ENCODE measurements at places on chromosomes 12 and 14.

DNA sequence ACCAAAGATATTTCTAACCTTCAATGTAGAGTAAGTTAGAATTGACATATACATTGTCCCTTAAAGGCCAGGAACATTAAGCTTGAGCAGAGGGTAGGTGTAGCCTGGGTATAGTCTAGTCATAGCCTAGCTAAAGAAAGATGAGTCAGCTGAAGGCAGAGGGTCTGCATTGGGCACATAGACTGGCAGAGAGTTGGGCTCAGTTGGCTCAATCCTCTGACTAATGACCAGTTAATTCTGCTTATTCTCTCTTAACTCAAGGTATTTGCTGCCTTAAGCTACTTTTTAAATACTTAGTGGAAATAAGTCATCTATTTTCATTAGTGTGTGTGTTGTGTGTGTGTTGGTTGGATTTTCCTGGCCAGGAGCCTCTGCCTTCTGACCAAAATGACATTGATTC is 467.1 kb downstream of the RAD51B start:
- no peak for DNase-seq

DNA sequence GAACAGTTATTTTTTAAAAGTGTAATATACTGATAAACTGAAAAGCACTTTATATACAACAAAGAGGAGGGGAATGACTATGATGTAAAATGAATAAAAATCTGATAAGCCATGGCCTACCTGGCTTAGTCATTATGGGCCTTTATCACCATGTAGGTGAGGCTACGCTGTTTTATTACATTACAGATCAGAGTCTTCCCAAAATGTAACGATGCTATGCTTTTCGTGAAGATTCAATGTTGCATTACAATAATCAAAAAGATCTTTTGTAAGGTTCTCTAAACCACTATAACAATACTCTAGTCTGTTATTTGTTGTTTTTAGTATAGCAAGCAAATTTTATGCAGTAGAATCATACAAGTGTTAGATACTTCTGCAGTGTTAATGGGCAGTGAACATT is 34.2 kb downstream of the ARID4A start:
- DNase-seq: no peak

GRCh38 chr12:6222078-6222654 is 22.0 kb downstream of the CD9 start:
- no peak for DNase-seq

GRCh38 chr12:7395950-7396349 is 48.0 kb downstream of the CD163L1 start:
- no peak for DNase-seq

DNA sequence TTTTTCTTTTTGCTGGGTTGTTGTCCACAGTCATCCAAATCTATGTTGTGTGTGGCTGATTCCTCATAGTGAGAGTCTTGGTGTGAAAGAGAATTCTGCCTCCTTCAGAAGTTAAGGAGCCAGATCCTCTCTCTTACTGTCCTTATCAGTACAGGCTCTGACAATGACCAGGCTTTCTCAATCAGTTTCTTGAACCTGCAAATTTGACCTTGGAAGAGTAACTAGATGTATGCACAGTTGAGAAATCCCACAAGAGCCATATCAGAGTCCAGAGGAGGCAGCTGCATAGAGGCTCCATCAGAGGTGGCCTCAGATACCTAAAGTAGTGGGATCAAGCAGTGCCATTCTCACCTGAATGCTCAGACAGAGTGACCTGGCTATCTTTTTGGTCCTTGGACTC is 5.5 kb upstream of the GALC start:
- no peak for DNase-seq

GRCh38 chr14:50607181-50607580 is 47.2 kb downstream of the ATL1 start:
- no peak for DNase-seq

DNA sequence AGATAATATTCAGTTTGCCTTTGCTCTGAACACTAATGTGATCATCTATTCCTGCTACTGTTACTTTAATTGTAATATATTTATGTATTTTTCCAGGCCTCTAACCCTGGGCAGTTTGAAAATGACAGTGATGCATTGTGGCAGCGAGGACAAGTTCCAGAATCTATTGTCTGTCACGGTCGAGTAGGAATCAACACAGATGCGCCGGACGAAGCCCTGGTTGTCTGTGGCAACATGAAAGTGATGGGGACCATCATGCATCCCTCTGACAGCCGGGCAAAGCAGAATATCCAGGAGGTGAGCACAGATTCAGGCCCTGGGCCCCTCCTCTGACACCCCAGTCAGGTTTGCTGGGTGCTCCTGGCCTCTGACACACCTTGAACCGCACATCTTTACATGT is 78.5 kb downstream of the MYRFL start:
- no peak for DNase-seq

GRCh38 chr12:120702637-120703036 is 7.6 kb upstream of the UNC119B start:
- no peak for DNase-seq

GRCh38 chr14:96014176-96014575 is 25.0 kb upstream of the C14orf132 start:
- no peak for DNase-seq

DNA sequence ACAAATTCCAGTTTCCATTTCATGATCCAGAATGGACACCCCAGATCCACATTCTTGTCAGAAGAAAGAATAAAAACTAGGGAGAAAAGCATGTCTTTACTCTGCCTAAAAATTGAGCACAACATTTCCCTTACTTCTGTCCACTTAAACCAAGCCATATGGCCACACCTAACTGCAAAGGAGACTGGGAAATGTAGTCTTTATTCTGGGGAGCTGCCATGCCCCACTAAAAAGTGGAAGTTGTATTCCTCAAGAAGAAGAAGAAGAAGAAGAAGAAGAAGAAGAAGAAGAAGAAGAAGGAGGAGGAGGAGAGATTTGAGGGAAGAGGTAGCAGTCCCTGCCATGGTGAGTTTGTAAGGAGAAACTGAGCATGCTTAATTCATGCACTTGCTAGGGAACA is 84.5 kb downstream of the GPR65 start:
- no peak for DNase-seq

- DNase-seq: no peak
These were observed 25.1 kb upstream of the ITGA5 start for GRCh38 chr12:54444206-54444605.

DNA sequence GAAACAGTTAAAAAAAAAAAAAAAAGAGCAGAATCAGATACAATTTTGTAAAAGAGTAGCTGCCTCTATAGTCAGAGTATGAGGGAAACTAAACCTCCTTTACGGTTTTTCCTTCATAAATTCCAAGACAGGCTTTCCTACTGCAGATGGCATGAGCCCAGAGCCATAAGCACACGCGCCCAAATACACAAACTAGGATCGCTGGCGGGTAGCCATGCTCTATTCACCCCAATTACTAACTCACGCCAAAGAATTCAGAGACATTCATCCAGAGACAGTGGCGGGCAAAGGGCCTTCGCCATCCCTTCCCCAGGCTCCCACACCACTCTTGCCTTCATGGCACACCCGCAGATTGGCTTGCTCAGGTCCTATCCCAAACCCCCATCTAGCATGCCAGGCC is 48.2 kb downstream of the MOK start:
- DNase-seq: no peak

GRCh38 chr12:85016413-85016812 is 19.7 kb downstream of the TSPAN19 start:
- no peak for DNase-seq

DNA sequence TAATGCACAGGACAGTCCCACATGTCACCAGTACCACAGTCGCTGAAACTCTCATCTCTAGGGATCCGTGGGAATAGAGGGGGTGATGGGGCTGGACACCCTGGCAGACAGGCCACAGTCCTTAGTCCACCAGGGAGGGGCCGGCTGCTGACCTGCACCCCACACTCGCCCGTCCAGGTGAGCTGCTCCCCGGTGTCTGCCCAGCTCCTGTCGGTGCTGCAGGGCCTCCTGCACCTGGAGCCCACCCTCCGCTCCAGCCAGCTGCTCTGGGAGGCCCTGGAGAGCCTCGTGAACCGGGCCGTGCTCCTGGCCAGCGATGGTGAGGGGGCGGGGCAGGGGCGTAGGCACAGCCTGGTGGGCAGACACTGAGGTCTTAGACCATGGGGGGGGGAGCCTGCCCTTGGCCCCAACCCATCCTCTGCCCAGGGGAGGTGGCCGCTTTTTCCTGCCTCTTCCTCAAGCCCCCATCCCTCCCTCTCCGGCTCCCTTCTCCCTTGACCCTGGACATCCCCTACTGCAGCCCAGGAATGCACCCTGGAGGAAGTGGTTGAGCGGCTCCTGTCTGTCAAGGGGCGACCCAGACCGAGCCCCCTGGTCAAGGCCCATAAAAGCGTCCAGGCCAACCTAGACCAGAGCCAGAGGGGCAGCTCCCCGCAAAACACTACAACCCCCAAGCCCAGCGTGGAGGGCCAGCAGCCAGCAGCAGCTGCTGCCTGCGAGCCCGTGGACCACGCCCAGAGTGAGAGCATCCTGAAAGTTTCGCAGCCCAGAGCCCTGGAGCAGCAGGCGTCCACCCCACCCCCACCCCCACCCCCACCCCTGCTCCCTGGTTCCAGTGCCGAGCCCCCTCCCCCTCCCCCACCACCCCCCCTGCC is 17.1 kb upstream of the ADSS1 start:
- DNase-seq: peak; percentile 87

GRCh38 chr12:70451528-70451927 is 85.4 kb downstream of the KCNMB4 start:
- DNase-seq: no peak

DNA sequence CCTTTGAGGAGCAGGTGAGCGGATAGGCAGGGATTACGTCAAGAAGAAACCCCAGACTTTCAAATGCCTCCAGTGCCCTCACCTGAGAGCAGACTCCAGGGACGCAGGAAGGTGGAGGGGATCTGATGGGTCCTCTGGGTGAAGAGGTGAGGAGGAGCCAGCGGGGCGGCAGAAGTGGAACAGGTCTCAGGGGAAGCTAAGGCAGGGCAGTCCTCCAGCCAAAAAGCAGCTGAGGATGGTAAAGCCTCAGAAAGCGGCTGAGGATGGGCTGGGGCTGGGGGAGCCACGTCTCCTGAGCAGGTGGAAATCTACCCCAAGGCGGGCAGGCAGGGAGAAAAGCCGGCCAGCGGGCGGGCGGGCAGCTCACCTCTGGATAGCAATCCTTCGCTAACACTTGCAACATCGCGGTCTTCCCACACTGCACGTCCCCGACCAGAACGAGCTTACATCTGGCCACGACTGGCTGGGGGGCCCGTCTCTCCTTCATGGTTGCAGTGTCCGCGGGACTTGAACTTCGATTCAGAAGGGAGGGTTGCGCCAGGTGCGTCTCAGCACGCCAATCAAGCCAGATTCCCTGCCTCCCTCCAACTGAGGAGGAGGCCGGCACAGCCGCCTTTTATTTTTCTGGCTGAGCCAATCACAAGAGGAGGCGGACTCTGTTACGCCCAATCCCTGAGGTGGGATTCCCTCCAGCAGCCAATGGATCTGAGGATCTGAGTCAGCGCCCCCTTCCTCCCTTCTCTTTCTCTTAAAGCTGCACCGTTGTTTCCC is at the start of gene RND1:
Gene RND1 (minus strand): TSS at position 590 of the 771 bp plus-strand sequence. CDS start 103 bp downstream, at position 487.
- peak; percentile 95 for DNase-seq

GRCh38 chr12:123482876-123483275 is 24.9 kb downstream of the SNRNP35 start:
- no peak for DNase-seq

DNA sequence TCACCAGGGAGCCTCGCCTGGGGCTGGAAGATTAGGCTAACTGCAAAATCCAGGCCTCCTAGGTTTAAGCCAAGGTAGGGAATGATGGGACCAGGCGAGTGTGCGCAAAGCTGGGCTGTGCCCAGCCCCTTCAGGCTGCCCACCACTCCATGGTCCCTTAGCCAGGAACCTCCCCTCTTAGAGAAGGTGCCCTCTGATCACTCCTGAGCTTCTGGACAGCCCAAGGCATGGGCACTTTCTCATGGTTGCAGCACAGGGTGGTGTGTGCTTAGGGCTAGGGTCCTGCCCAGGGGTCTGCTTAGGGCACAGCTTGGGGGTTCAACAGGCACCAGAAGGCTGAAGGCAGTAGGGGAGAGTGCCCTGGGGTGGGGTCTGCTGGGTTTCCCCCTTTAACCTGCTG is 69.0 kb downstream of the PRIMA1 start:
- peak; percentile 40 for DNase-seq

DNA sequence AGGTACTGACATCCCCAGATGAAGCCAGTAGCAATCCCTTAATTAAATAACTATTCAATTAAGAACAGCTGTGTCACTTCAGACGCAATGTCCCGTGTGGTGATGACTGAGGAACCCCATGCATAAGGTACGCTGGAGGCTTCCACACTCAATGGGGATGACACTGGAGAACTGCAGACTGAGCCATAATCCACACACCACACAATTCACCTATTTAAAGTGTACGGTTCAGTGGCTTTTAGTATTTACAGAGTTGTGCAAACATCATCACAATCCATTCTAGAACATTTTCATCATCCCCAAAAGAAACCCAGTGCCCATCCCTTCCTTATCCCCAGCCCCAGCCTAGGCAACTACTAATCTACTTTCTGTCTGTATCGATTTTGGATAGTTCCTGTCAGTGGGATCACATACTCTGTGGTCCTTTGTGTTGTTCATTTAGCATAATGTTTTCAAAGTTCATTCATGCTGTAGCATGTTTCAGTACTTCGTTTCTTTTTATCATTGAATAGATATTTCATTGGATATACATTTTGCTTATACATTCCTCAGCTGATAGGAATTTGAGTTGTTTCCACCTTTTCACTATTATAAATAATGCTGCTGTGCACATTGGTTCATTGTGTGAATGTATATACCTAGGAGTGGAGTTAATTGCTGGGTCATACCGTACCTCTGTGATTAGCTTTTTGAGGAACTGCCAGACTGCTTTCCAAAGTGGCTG is 61.1 kb downstream of the NINJ2 start:
- no peak for DNase-seq

DNA sequence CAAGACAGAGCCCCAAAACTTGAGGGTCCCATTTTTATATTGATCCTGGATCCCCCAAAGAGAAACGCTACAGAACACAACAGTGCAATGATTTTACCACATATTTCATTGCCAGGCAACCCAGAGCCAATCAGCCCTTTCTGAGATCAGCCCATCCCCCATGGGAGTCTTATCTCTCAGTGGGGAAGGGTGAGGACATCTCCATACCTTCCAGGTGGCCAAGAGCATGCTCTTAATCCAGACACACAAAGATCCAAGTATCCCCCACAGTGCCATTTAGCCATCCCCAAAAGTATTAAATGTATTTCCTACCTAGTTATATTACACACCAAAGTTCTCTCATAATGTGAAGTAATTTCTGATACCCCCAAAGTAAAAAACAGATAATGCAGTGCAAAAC is 62.6 kb upstream of the AMN start:
- no peak for DNase-seq

DNA sequence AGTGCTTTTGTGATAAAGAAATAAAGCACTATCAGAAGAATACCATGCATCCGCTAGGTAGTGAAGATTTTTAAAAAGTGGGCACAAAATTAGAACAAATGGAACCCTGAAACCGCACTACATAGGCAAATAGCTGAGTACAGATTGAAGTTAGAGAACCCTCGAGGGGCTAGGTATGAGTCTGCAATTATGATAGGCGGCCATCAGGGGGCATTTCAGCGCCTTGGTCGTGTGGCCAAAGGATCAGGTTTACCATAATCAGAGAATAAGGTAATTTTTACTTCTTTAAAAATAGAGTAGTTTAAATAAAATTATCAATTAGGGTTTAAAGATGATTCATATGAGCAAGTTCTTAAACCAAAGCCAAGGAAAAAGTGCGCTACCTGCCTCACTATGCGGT is 129.8 kb downstream of the TMX1 start:
- peak; percentile 58 for DNase-seq
